ENCODE measurements at places on chromosomes 16 and 17. TPM values are rescaled to one million over a fixed set of nuclear protein-coding genes. Genes with fewer than 3 reads are reported as not detected.
A peak's percentile ranks its signal among the peaks of the same experiment; 100 is the strongest.

Gene IL32
- 1,418 TPM for polyA plus RNA-seq

Gene UBE2G1
- polyA plus RNA-seq, result 68.9 TPM

Gene DNAH2
- not detected for polyA plus RNA-seq

Gene KREMEN2
- polyA plus RNA-seq, result not detected

Gene ZNF629
- polyA plus RNA-seq, result 3.1 TPM

Gene VWA3A
- not detected for polyA plus RNA-seq

Gene KRTAP4-1
- polyA plus RNA-seq, result not detected

Gene UMOD
- polyA plus RNA-seq, result not detected

Gene ADAD2
- polyA plus RNA-seq, result not detected

DNA sequence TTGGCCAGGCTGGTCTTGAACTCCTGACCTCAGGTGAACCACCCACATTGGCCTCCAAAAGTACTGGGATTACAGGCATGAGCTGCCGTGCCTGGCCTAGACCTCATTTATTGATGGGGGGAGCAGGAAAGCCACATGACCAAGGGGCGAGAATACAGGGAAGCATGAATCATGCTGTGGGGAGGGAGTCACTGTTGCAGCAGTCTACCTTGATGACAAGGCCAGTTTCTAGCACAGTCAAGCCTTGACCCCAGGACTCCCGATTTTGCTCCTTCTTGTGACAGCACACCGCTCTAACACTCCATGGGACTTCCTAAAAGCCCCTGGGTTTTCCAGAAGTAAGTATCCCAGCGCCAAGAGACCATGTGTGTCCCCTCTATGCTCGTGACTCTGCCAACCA, 42.9 kb upstream of the IRF8 start:
- DNase-seq, result no peak

DNA sequence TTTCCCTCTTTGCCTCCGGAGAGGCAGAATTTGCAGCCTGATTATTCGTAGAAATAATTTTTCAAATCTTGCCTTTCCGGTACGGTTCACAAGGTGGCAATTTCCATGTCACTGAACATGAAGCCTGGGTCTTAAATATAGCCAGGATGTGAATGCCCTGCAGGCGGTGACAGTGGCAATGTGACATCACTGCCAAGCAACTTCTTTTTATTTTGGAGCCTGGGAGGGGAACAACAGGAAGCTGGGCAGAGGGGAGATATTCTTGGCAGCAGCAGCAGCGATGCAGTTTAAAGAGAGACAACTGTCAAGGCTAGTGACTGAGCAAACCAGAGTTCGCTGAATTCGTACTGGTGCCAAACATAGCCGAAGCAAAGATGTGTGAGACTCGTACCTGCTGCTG, 171.1 kb downstream of the SNX29 start:
- no peak for DNase-seq

DNA sequence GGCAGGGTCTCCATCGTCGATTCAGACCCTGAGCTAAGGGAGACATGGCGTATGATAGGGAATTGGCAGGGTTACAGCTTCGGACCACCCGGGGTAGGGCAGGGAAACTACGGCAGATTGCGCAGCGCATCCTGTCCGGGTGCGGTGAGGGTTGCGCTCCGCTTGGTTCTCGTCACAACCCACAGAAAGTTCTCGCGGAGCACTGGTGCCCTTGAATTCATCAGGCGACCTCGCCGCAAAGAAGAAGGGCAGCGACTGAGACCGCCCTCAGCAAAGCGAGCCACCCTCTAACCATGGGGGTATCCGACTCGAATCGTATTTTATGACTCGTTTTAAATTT, 1.2 kb downstream of the HS3ST3B1 start:
- DNase-seq, result peak; percentile 51

GRCh38 chr17:12472252-12473173, 193.2 kb upstream of the MYOCD start:
- no peak for DNase-seq

DNA sequence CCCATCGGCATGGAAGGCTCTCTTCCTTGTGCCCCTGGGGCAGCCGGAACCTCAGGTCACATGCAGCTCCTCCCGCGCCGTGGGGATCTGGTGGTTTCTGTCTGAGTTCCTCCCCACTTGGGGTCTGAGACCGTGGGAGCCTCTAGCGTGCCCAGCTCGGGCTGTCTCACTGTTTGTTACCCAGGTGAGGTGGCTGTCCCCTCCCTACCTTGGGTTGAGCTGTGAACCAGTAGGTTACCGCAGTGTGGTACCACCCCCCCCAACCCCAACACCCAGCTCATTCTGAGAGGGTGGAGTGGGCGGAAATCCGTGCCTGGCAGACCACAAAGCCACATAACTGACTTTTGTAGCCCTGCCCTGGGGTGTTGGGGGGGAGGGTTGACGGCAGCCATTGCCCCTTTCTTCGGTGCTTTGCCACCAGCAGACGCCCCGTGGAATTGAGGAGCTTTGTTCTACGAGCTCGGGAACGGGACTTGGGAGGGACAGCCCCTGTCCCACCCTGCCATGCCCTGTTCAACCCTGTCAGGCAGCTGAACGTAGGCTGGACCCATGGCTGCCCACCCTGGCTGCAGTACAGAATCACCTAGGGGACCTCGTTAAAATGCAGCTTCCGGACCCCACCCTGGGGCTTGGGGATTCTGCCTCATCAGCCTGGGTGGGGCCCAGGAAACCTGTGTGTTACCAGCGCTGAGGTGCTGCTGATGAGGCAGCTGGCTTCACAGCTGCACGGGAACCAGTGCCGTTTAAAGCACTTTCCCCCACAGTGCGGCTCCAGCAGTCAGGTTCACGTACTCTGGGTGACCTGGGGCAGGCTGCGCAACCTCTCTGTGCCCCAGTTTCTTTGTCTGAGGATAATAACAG, 18.5 kb downstream of the RAP1GAP2 start:
- DNase-seq, result peak; percentile 98

DNA sequence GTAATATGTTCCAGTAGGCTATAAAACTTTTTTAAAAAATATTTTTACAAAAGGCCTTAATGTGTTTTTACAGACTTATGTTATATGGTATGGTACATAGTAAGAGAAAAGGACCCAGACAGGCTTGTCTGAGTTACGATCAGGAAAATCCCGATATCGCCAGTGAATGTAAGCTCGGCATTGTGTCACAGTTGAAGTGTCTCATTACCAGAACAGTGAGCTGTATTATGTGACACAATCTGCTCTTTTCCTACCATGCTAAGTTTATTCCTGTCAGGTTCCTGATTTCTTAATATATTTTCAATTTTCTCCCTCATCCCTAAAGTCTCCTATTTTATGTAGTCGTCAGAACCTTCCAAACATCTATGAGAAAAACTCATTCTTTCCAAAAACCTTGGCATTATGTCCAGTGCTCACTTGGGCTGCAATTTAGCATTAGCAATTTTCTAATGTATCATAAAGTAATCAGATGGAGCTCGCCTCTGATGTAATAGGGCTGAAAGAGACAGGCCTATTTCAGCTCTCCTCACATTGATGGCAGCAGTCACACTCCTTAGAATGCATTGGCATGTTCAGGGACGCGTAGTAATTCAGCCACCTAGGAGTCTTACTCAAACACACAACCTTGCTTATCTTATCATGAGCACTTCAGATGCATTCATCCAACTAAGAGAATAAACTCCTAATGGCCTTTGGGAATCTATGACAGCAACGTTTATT, 147.6 kb upstream of the NOG start:
- no peak for DNase-seq

DNA sequence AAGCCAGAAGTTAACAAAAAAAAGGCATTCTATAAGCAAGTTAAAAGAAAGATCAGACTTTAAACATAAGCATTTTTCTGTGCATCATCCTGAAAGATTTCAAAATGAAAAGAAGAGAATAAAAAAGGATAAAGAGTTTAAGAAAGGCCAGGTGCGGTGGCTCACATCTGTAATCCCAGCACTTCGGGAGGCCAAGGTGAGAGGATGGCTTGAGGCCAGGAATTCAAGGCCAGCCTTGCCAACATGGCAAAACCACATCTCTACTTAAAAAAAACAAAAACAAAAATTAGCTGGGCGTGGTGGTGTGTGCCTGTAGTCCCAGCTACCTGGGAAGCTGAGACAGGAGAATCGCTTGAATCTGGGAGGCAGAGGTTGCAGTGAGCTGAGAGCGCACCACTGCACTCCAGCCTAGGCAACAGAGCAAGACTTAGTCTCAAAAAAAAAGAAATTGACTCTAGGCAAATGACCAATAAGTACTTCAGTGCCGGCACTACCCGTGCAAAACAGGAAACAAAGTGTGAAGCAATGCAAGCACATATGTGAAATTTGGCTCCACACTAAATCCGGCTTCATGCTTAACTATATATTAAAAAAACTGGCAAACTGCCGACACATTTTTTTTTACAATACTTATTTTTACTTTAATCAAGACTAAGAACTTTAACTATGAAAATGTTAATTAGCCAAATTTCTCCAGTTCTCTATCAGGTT, 83.2 kb upstream of the C17orf78 start:
- no peak for DNase-seq

GRCh38 chr17:18262111-18262510, 1.6 kb downstream of the MIEF2 start:
- no peak for DNase-seq

DNA sequence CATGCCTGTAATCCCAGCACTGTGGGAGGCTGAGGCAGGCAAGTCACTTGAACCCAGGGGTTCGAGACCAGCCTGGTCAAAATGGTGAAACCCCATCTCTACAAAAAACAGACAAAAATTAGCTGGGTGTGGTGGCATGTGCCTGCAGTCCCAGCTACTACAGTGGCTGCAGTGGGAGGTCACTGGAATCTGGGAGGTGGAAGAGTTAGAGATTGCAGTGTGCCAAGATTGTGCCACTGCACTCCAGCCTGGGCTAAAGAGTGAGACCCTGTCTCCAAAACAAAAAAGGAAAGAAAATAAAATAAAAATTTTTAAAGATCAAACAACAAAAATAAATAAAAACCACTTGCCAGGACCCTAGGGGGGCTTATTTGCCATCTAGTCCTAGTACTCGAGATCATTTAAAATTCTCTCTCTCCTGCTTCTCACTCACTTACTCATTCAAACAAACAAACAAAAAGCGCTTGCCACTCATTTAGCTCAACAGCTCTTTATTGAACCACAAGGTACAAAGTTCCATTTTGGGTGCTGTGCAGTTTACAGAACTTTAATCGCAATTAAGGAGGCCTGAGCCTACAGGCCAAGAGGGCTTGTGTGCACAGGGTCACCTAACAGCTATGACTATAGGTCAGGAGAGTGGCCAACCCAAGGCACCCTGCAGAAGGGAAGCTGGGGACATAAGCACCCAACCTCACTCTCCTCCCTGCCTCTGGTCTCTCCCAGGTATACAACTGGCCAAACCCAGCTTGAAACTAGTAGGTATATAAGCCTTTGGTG, 4.4 kb downstream of the CHD9NB start:
- DNase-seq, result no peak

- DNase-seq, result no peak
These were observed 30.5 kb upstream of the PLCG2 start for GRCh38 chr16:81748476-81749198.

- DNase-seq, result no peak
These were observed 42.3 kb downstream of the BPTF start for GRCh38 chr17:67867591-67867990.

GRCh38 chr16:14958970-14959369, 15.9 kb upstream of the PDXDC1 start:
- DNase-seq, result no peak

DNA sequence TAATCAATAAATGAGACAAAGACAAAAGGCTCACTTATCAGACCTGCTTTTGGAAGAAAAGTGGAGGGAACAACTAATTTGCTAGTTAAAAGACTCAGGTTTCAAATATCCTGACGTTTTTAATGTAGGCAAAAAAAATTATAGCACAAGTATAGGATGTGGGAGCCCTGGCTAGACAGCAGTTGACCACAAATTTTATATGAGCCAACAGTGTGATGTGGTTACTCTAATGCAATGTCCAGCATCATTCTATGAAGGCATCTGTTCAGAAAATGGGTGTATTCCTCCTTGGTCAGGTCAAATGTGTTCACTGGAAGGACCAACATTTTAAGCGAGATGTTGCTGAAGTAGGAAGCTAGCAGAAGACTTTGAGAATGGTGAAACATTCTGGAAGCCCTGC, 237.4 kb downstream of the MAP2K6 start:
- DNase-seq, result no peak

GRCh38 chr17:35749560-35750412, 3.3 kb downstream of the GAS2L2 start:
- DNase-seq, result no peak

DNA sequence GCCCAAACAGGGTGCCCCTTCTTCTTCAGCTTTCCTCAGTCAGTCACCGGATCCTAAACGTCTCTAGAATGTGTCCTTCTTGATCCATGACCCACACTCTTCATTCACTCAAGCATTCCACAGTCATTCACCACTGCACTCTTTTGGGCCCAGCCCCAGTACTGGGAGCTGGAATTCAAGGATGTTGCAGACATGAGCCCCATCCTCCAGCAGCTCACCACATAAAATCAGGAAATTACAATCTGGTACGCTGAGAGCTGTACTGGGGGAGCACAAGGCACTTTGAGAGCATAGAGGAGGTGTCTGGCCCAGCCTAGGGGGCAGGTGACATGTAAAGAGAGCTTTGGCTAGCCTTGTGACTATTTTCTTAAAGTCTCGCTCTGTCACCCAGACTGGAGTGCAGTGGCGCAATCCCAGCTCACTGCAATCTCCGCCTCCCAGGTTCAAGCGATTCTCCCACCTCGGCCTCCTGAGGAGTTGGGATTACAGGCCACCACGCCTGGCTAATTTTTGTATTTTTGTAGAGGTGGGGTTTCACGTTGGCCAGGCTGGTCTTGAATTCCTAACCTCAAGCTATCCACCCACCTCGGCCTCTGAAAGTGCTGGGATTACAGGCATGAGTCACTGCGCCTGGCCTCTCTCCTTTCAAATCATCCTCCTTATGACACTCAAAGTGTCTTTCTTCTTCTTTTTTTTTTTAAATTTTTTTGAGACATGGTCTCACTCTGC, 18.7 kb downstream of the CES4A start:
- DNase-seq, result no peak

DNA sequence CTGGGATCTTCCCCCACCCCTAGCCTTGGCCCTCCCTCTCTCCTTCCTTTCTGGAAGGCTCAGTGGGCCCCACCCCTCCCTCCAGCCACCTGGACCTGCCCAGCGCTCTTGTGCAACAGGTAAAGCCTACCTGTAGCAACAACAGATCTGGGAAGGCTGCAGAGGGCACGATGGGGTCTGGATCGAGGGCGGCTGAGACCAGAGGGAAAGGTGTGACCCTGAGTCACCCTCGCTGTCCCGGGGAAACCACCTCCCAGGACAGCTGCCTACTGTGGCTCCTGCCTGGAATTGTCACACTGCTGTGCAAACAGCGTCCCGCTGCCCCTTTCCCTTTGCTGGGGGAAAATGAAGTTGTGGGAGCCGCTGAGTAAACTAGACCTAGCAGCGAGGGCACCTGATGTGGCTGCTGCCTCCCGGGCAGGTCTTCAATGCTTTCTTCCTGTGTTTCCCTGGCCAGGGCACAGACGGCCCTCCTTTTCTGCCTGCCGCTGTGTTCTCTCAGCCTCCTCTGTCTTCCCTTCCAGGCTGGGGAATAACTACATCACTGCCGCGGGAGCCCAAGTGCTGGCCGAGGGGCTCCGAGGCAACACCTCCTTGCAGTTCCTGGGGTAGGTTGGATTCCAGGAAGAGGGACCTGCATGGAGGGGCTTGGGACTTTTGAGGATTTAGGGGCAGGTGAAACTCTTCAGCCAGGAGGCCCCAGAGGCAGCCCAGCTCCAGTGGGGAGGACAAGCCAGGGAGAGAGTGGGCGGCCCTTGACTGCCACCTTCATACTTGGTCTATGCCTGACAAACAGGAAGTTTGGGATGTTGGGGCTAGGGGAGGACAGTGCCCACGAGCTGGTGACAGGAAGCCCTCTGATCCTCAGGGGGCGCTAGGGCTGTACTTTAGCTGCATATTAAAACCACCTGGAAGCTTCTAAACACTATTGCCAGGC, 22.2 kb upstream of the CYLD start:
- no peak for DNase-seq
